ENCODE measurements at places on chromosomes 1 and 21.

- DNase-seq = no peak
Observed at GRCh38 chr1:244010191-244010590, 40.9 kb upstream of the ZBTB18 start.

- DNase-seq = no peak
Observed at GRCh38 chr1:196295766-196296165, 312.5 kb downstream of the KCNT2 start.

DNA sequence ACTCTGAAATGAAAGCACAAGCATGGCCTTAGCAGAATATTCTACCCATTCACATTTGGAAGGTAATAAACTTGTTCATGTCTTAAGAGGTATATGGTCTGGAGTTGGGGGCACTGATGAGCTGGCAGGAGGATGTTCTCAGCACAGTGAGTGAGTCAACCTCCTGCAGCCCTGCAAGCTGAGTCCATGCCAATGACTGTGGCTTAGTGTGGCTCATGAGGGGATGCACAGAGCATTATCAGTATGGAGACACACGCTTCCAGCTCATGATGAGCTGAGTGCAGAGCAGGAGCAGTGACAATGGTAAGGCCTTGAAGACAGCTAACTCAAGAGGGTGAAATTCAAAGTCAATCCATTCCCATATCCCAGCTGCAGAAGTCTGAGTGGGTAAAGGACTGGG lies 102.3 kb downstream of the TNFSF18 start:
- no peak for DNase-seq

GRCh38 chr1:243470502-243470901 lies 214.7 kb downstream of the SDCCAG8 start:
- no peak for DNase-seq

- no peak for DNase-seq
Observed at GRCh38 chr21:34897828-34898227, 151.3 kb downstream of the RUNX1 start.

GRCh38 chr1:46528297-46528955 lies 23.0 kb downstream of the KNCN start:
- no peak for DNase-seq

GRCh38 chr1:33336580-33336979 lies 15.7 kb upstream of the A3GALT2 start:
- DNase-seq = no peak

DNA sequence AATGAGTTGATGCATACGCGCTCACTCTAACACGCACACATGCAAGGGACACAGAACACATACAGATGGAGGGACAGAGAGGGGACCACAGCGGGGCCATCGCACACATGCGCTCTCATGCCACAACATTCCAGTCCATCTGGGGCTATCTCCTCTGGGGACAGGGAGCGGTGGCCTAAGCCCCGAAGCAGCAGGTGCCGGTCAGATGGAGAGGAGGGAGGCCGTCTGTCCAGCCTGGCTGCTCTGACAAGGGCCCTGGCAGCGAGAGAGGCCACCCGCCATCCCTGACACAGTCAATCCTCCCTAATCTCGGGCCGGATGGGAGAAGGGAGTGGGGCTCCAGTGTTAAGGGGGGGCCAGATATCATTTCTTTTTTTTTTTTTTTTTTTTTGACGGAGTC lies 123.5 kb downstream of the KIAA0319L start:
- no peak for DNase-seq

GRCh38 chr1:240282061-240282830 lies 190.6 kb downstream of the FMN2 start:
- no peak for DNase-seq

DNA sequence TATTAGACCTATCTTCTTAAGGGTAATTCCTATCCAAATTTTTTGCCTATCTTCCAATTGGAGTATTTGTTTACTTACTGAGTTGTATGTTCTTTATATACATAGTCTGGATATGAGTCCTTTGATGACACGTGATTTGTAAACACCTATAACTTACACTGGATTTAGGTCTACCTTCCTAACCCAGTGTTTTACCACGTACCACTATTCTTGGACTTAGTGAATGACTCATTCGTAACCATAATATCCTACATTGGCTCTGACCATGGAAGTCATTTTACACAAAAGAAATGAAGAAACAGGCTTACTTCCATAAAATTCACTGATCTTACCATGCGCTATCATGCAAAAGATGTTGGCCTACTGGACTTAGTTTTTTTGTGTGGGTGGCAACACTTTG lies 23.9 kb upstream of the ZZZ3 start:
- no peak for DNase-seq

DNA sequence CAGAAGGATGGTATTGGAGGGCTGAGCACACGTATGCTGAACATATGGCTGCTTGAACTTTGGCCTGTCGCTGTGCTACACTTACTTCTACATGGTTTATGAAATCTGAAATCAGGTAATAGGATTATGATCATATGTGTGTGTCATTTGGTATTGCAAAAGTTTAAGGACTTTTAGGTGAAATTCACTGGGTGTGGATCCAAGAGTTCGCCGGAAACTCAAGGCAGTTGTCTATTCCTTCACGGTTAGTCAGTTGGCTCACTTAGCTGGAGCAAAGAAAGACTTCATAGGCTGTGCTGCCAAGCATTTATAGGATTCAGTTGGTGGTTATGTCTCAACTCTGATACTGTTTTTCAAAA lies 927 bp downstream of the UAP1 start:
- DNase-seq = no peak

DNA sequence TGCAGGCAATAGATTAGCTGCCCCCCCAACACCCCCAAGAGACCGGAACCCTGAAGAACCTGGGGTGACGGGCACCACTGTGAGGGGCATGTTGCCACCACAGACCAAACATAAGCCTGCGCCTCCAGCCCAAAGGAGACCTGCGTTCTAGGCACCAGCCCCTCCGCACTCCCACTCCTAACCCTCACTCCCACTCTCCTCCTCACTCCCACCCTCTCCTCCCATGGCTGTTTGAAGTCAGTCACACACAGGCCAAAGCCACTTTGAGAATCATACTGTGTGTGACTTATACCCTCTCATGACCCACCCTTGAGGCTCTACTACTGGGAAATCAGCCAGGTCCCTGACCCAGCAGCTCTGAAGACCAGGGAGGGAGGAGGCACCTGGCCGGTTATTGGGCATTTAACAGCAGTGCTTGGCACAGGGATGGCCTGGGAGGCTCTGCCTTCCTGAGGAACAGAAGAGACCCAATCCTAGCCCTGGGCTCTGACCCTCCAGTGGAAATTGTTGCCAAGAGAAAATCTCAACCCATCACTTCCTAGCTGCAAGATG lies 43.5 kb downstream of the FBXO2 start:
- DNase-seq = no peak

DNA sequence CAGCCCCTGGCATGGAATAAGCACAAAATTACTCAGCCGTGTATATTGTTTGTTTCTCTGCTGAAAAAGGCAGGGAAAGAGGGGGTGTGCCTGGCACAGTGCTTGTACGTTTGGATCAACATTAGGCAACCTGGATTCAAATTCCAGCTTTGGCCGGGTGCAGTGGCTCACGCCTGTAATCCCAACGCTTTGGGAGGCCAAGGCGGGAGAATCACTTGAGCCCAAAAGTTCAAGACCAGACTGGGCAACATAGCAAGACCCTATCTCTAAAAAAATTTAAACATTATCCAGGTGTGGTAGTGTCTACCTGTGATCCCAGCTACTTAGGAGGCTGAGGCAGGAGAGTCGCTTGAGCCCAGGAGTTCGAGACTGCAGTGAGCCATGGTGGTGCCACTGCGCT lies 152.9 kb upstream of the TMEM51 start:
- DNase-seq = no peak

DNA sequence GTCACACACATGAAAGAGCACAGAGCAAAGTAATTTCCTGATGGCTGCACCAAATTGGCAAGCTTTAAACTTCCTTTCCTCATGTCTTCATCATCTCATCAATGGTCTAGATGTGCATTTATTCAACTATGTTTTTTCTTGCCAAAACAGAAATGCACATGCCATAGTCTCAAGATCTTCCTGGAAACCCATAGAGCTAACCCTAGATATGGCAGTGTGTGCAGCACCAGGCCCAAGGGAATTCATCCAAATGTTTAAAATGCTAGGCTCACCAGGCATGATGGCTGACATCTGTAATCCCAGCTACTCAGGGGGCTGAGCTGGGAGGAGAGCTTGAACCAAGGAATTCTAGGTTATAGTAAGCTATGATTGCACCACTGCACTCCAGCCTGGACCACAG lies 31.2 kb upstream of the PALMD start:
- DNase-seq = no peak

GRCh38 chr1:35808450-35809113 lies 766 bp downstream of the AGO4 start:
- DNase-seq = no peak
